ENCODE measurements at places on chromosomes 6 and 20. TPM values are rescaled to one million over a fixed set of nuclear protein-coding genes. Genes with fewer than 3 reads are reported as not detected.

The NT5E gene
- 51.2 TPM for total RNA-seq

The SAMD5 gene
- total RNA-seq: 16.2 TPM

The HTR1E gene
- not detected for total RNA-seq

The MOXD1 gene
- total RNA-seq: 37.3 TPM

The GSTA2 gene
- total RNA-seq: not detected

The TREM2 gene
- total RNA-seq: not detected

The TDP2 gene
- 23.6 TPM for total RNA-seq

The CASS4 gene
- total RNA-seq: not detected

The ZSCAN12 gene
- 6.6 TPM for total RNA-seq

DNA sequence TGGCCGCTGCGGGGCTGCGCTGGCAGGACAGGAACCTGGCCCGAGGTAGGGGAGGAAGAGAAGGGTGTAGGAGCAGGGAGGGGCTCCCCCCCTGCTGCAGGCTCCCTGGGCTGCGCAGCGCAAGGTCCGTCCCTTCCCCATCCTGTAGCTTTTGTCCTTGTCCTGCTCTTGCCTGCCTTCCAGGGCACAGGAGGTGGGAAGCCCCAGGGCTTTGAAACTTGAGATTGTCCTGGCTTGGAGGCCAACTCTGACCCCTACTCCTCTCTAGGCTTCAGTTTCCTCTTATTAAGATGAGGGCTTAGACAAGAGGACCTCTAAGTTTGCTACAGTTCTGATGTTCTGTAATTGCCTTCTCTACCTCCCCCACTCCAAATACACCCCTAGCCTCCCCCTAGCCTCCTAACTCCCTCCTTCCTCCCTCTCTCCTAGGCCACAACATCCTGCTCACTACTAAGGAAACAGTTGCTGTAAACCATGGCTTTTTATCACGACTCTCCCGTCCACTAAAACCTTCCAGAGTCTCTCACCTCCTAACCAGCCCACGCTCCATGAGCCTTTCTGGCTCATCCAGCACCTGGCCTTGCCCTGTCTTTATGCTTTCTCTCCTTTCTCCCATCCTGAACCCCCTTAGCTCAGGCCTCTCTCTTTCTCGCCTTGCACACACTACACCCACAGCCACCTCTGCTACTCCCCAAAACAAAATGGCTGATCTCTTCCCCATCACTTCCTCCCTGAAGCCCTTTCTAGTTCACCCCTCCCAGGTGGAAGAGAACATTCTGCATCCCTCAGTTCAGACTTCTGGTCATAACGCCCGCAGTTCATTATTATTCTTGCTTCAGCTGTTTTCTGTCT is 10.2 kb downstream of the UNC5CL start:
- no peak for DNase-seq
- no peak overlapping the region for H3K4me3 ChIP-seq
- H3K4me1 ChIP-seq: peaks cover 11% of the 10 kb centered on the region
- H3K27me3 ChIP-seq: no peaks in the 10 kb centered on the region
- H3K27ac ChIP-seq: no peak overlapping the region

GRCh38 chr6:132780770-132781371 is 17.6 kb downstream of the SLC18B1 start:
- no peak overlapping the region for H3K4me3 ChIP-seq
- H3K27ac ChIP-seq: no peak overlapping the region
- DNase-seq: no peak
- H3K36me3 ChIP-seq: no peaks in the 10 kb centered on the region
- no peaks in the 10 kb centered on the region for H3K4me1 ChIP-seq

- no peak overlapping the region for H3K4me3 ChIP-seq
- no peaks in the 10 kb centered on the region for H3K4me1 ChIP-seq
- no peak for DNase-seq
- no peaks in the 10 kb centered on the region for H3K27me3 ChIP-seq
- H3K27ac ChIP-seq: no peak overlapping the region
- no peaks in the 10 kb centered on the region for H3K36me3 ChIP-seq
Measured at GRCh38 chr6:76418560-76419223, 346.2 kb upstream of the IMPG1 start.

GRCh38 chr6:143037470-143037869 is 23.2 kb upstream of the AIG1 start:
- H3K4me3 ChIP-seq: no peak overlapping the region
- H3K4me1 ChIP-seq: no peaks in the 10 kb centered on the region
- H3K36me3 ChIP-seq: no peaks in the 10 kb centered on the region
- no peak for DNase-seq
- H3K27me3 ChIP-seq: peaks cover 4% of the 10 kb centered on the region

GRCh38 chr20:38435555-38435939 is 419 bp upstream of the SNHG17 start:
- peak overlapping the region; percentile 70 for H3K27ac ChIP-seq
- H3K27me3 ChIP-seq: no peaks in the 10 kb centered on the region
- H3K4me3 ChIP-seq: peak overlapping the region; percentile 73
- peaks cover 45% of the 10 kb centered on the region for H3K36me3 ChIP-seq
- DNase-seq: peak; percentile 75
- H3K4me1 ChIP-seq: peaks cover 22% of the 10 kb centered on the region

DNA sequence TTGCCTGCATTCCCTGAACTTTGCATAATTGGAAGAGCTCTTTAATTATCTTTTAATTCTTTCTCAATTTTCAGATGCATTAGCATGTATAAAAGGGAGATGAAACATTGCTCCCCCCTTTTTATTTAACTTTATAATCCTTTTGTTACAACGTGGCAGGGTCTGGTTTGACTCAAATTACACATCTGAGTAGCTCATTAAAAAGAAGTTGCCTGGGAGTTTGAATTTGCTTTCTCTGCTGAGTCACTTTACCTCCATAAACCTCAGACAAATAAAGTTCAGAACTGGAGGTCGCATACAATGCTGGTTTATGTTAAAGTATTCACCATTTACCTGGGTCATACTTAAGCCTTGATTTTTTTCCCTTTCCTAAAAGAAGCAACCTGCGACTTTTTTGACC is 495.2 kb downstream of the PREX1 start:
- peaks cover 26% of the 10 kb centered on the region for H3K4me1 ChIP-seq
- no peaks in the 10 kb centered on the region for H3K36me3 ChIP-seq
- no peak for DNase-seq
- H3K27me3 ChIP-seq: peaks cover 8% of the 10 kb centered on the region
- no peak overlapping the region for H3K27ac ChIP-seq

GRCh38 chr6:136549300-136550044 is 750 bp downstream of the MAP7 start:
- peak overlapping the region; percentile 56 for H3K4me3 ChIP-seq
- no peaks in the 10 kb centered on the region for H3K36me3 ChIP-seq
- no peak overlapping the region for H3K27ac ChIP-seq
- peaks cover 53% of the 10 kb centered on the region for H3K27me3 ChIP-seq

DNA sequence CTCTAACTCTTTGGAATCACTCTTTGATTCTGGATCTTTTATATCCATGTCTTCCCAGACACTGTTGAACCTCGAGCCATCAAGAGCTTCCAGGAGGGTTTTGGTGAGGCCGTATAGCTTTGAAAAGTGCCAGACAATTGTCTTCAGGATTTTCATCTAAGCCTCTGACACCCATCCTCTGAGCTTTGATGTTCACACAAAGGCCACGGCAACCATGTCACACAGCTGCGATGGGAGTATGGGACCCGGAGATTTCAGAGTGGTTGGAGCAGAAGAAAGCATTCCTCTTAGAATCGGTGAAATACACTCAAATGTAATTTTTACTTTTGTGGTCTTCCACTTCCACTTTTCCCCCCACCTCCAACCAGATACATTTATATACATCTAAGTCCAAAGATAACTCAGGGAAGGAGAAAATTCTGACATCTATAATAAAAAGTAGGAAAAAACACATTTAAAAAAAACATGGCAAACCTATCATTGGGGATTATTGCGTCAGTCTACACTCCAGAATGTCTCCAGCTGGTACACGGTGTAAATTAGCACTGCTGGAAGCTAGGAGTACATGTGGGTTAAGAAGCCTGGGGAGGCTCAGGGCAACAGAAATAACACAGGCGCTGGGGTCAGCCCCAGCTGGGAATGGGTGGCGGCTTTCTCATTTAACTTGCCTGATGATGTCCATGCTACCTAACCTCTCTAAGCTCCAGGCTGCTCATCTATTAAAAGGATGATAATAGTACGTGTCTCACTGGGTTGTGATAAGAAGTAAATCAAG is 92.7 kb downstream of the LY86 start:
- H3K27me3 ChIP-seq: no peaks in the 10 kb centered on the region
- no peak overlapping the region for H3K27ac ChIP-seq
- H3K36me3 ChIP-seq: no peaks in the 10 kb centered on the region
- H3K4me3 ChIP-seq: no peak overlapping the region

DNA sequence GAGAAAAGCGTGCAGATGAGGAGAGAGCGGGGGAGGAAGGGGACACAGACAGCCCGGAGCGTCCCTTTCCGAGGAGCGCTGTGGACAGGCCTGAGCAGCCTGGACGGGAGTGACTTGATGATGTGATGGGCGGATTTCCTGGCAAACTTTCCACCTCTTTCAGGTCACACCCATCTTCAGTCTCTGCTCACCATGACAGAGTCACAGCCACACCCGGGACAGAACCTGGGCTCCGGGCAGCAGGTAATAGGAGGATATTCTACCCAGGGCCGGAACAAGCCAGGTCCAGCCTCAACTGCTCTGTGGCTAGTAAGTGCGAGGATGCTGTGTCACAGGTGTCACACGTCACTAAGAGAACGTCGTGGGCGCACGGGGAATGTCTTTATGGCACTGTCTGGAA is 84.3 kb downstream of the THBS2 start:
- H3K4me3 ChIP-seq: no peak overlapping the region
- H3K27me3 ChIP-seq: no peaks in the 10 kb centered on the region
- no peak overlapping the region for H3K27ac ChIP-seq
- peaks cover 47% of the 10 kb centered on the region for H3K36me3 ChIP-seq
- DNase-seq: peak; percentile 30

DNA sequence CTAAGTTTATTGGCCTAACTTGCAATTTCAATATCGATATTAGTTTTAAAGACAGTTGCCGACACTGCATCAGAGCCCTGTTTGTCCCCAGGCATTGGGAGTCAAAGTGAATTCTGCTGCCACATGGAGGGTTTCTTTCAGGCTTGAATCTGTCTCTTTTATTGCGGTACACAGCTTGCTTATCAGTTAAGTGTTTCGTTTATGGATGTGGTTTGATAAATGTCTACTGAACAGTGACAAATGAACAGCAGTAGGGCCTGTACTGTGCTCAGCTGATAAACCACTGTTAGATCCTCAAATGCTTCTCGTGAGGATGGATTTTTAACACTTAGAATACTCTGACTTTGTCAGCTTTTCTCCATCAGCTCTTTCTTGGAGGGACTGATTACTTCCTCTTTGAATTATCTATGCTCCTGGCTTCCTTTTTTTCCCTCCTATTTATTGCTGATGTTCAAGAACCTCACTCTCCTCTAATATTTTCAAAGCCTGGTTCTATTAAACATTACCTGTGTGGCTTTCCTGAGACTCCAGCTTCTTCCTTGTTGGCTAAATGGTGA is 240.8 kb downstream of the PLCB1 start:
- H3K4me3 ChIP-seq: no peak overlapping the region
- H3K36me3 ChIP-seq: no peaks in the 10 kb centered on the region
- no peak overlapping the region for H3K27ac ChIP-seq
- H3K4me1 ChIP-seq: no peaks in the 10 kb centered on the region
- H3K27me3 ChIP-seq: no peaks in the 10 kb centered on the region

- no peaks in the 10 kb centered on the region for H3K36me3 ChIP-seq
- H3K4me1 ChIP-seq: no peaks in the 10 kb centered on the region
- H3K4me3 ChIP-seq: no peak overlapping the region
- no peak overlapping the region for H3K27ac ChIP-seq
- H3K27me3 ChIP-seq: no peaks in the 10 kb centered on the region
Measured at GRCh38 chr6:27296106-27296783, 15.8 kb downstream of the POM121L2 start.

GRCh38 chr6:155850408-155850841 is 394.8 kb upstream of the NOX3 start:
- H3K36me3 ChIP-seq: no peaks in the 10 kb centered on the region
- H3K27me3 ChIP-seq: no peaks in the 10 kb centered on the region

- H3K27ac ChIP-seq: no peak overlapping the region
- H3K4me3 ChIP-seq: no peak overlapping the region
- no peak for DNase-seq
- no peaks in the 10 kb centered on the region for H3K36me3 ChIP-seq
- H3K27me3 ChIP-seq: no peaks in the 10 kb centered on the region
Measured at GRCh38 chr6:814378-815347, 121.7 kb upstream of the EXOC2 start.

GRCh38 chr6:4615231-4615630 is 161.0 kb upstream of the CDYL start:
- DNase-seq: no peak
- no peak overlapping the region for H3K27ac ChIP-seq
- no peak overlapping the region for H3K4me3 ChIP-seq
- H3K36me3 ChIP-seq: no peaks in the 10 kb centered on the region

DNA sequence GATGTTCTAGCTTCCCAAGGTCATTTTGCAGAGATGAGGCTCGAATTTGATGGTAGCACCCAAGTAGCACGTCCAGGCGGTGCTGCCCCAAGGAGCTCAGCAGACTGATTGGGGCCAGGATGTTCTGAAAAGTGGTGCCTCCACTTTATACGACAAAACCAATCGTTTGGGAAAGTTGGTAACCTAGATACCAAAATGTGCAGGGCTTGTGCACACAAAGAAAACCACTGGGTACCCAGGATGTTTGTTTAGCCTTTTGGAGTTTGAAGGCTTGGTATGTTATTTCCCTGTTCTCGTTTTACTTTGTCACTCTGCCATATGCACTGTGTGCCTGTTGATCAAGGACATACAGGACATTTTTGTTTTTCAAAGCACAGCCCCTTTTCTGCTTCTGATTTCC is 40.7 kb upstream of the PBOV1 start:
- H3K4me1 ChIP-seq: no peaks in the 10 kb centered on the region
- no peak overlapping the region for H3K4me3 ChIP-seq
- no peaks in the 10 kb centered on the region for H3K27me3 ChIP-seq
- H3K27ac ChIP-seq: no peak overlapping the region
- H3K36me3 ChIP-seq: no peaks in the 10 kb centered on the region

GRCh38 chr6:157134402-157135047 is 188.8 kb downstream of the TMEM242 start:
- H3K27me3 ChIP-seq: no peaks in the 10 kb centered on the region
- H3K4me3 ChIP-seq: no peak overlapping the region
- peaks cover 37% of the 10 kb centered on the region for H3K4me1 ChIP-seq
- DNase-seq: no peak

GRCh38 chr20:50930976-50931305 is 296 bp downstream of the ADNP start:
- H3K27me3 ChIP-seq: no peaks in the 10 kb centered on the region
- peaks cover 29% of the 10 kb centered on the region for H3K4me1 ChIP-seq
- peak overlapping the region; percentile 93 for H3K27ac ChIP-seq
- DNase-seq: no peak
- peaks cover 72% of the 10 kb centered on the region for H3K36me3 ChIP-seq

GRCh38 chr6:148972481-148972880 is 225.7 kb downstream of the UST start:
- no peak overlapping the region for H3K4me3 ChIP-seq
- no peaks in the 10 kb centered on the region for H3K27me3 ChIP-seq
- no peak for DNase-seq

- no peak for DNase-seq
- no peaks in the 10 kb centered on the region for H3K36me3 ChIP-seq
- no peaks in the 10 kb centered on the region for H3K27me3 ChIP-seq
- H3K4me1 ChIP-seq: peaks cover 16% of the 10 kb centered on the region
- no peak overlapping the region for H3K4me3 ChIP-seq
- H3K27ac ChIP-seq: no peak overlapping the region
Measured at GRCh38 chr6:153096792-153097191, 34.3 kb downstream of the RGS17 start.

- H3K4me1 ChIP-seq: no peaks in the 10 kb centered on the region
- DNase-seq: no peak
- no peak overlapping the region for H3K27ac ChIP-seq
- no peak overlapping the region for H3K4me3 ChIP-seq
- no peaks in the 10 kb centered on the region for H3K27me3 ChIP-seq
Measured at GRCh38 chr6:128443553-128443952, 76.8 kb downstream of the PTPRK start.

Data from SJSA1 (cell line).